COLO829 (cell line): ENCODE measurements at places on chromosomes 5 and 9.
A peak's percentile ranks its signal among the peaks of the same experiment; 100 is the strongest.

DNA sequence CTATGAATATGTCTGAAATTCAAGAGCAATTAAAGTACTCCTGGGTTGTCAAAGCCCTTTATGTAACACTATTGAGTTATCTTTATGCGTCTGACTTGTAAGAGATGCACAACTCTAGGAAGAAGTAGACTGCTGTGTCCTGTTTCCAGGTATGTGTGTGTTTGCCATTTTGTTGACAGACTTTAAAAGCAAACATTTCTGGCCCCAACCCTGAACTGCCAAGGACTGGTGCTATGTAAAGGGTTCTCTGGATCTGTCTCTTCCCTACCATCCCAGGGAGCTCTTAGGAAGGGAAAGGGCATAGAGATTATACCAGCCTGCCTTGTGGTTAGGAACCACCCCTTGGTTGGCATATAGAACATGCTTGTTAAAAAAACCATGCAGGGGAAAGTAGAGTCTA, 12.1 kb downstream of the SLC22A5 start:
- no peak for DNase-seq

DNA sequence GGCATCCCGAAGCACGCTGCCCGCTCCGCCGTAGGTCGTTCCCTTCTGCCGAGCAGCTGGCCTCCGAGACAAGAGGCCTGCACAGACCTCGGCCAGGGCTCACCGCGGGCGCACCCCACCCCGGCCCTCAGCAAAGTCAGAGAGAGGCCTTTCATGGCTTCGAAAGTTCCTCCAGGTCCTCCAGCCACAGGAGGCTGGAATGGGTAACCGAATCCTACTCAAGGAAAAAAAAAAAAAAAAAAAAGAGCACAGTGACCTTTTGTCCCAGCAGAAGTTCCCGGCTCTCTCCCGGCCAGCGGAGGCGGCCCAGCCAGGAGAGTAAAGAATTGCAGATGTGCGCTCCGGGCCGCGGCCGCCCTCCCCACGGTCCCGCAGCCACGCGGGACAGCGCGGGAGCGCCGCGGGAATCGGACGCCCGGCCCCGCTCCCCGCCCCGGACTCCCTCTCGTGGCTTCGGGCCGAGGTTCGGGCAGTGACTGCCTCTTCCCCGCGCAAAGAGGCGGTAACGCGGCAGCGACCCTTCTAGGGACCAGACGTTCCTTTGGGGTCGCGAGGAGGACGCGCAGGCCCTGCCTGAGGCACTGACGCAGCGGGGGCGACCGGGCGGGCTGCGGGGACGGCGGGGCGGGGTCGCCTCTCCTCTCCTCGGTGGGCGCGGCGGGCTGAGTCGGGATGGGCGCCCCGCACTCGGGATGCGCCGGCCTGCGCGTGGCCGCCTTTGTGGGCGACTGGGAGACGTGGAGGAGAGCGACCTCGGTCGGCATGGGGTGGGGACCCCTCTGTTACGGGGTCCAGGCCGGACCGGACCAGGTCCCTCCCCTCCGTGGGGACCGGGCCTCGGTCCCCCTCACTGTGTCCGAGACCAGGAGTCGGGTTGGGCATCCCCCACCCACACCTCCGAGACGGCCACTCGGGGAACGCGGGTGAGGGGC, 754 bp downstream of the GFPT2 start:
- DNase-seq, result peak; percentile 28

GRCh38 chr9:87685871-87686519, 39.9 kb upstream of the CTSL start:
- DNase-seq, result no peak

- DNase-seq, result no peak
These were observed 433.2 kb upstream of the ZNF608 start for GRCh38 chr5:125179612-125180011.

GRCh38 chr9:113373256-113373655, 3.5 kb downstream of the HDHD3 start:
- DNase-seq, result no peak

DNA sequence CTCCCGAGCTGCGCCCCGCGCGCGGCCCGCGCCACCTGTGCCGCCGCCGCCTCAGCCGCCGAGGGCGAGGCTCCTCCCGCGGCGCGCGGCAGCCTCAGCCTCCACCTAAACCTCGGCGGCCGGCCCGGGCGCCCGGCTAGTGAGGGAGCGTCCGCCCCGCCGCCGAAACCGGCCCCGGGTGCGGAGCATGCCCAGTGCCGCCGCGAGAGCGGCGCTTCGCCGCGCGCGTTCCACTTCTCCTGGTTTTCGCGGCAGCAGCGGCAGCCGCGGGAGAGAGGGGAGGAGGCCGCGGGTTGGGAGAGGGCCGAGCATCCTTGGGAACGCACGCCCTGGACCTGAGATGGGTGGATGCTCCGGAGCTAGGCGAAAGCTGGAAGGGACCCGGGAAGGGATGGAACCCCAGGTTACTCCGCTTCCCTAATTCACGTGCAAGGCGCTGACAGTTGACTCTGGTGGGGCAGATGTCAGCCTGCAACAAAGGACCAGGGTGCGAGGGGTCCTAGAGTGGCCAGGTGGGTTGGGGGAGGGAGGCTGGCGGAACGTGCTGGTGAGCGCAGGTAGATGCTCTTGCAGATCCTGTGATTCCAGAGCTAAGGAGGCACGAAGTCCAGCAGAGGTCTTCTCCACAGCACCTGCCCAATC, at the start of gene CTNND2:
Gene CTNND2, minus strand, starts transcription at position 182 of the 642 bp plus-strand sequence. CDS start 593 bp downstream, outside the sequence.
- DNase-seq, result no peak

GRCh38 chr9:80077059-80077458, 505.3 kb downstream of the TLE4 start:
- DNase-seq, result no peak

GRCh38 chr9:133844881-133845410, 106.8 kb upstream of the SARDH start:
- DNase-seq, result no peak

- DNase-seq, result no peak
These were observed 26.0 kb downstream of the ELL2 start for GRCh38 chr5:95935553-95936100.

- DNase-seq, result no peak
These were observed 6.8 kb upstream of the HSD17B4 start for GRCh38 chr5:119445544-119445943.

DNA sequence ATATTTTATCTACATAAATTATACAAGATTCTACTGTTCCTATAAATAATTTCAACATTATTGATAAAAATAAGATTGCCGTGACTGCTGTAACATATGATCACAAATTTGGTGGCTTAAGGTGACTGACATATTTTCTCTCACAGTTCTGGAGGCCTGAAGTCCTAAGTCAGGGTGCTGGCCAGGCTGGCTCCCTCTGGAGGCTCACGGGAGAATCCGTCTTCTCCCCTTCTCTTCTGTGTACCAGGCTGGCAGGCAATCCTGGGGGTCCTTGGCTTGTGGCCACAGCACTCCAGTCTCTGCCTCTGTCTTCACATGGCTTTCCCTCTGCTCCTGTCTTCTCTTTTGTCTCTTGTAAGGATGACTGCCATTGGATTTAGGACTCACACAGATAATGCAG, 31.7 kb upstream of the IRX2 start:
- DNase-seq, result no peak

GRCh38 chr9:6716766-6717165, 41.0 kb upstream of the KDM4C start:
- DNase-seq, result no peak

DNA sequence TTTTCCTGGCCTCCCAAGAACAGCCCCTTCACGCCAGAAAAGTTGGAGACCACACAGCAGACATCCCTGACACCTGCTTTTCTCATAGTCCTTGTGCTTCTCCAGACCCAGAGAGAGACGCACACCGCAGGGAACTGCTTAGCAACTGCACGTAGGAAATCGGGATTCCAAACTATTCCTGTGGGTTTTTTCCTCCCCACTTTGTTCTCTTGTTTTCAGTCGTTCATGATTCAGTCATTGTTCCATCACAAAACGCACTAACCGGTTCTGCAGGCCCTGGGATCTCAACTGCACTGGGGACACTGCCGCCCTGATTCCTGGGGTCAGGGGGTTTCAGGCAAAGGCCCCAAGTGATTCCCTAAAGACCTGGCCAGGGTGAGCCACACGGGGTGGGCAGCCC, 588.0 kb upstream of the KLF4 start:
- no peak for DNase-seq

DNA sequence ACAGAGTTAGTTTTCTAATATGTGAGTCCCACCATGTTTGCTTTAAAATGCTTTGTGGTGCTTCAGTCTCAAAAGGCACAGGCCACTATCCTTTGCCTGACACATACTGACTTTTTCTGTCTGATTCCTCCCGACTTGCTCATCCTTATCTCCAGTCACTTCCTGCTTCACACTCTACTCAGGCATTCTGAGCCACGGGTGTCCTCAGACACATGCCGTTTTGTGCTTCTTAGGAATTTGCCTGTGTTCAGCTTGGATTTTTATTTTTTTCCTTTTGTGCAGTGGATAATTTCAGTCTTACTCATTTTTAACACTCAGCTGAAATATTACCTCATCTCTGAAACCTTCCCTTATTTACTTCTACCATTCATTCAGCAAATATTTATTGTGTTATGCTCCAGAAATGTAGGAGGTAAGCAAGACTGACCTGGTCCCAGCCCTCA, 54.1 kb downstream of the MAN2A1 start:
- peak; percentile 54 for DNase-seq

GRCh38 chr5:151740958-151741373, 17.5 kb downstream of the ATOX1 start:
- DNase-seq, result no peak

GRCh38 chr5:168015506-168015905, 275.9 kb upstream of the WWC1 start:
- DNase-seq, result no peak

GRCh38 chr9:123508048-123508447, 152.1 kb downstream of the CRB2 start:
- no peak for DNase-seq

GRCh38 chr5:122170620-122171019, 41.3 kb downstream of the ZNF474 start:
- DNase-seq, result peak; percentile 52

DNA sequence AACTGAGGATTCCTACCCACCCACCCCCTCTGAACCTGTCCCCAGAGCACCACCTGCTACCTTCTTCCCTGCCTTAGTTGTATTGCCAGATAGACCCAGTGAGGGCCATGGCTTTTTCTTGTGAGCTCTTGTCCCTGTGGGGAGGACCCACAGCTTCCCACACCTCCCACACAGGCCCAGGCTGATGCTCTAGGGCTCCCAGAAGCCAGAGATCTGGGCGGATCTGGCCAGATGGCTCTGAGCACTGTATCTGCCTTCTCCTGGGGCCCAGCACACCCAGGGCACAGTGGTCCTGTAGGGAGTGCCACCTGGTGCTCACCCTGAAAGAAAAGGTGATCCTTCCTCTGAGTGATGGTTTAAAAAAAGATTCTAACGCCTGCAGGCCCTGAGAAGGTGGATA, 131.7 kb downstream of the DAB2IP start:
- no peak for DNase-seq

- DNase-seq, result no peak
These were observed 1499.6 kb downstream of the EFNA5 start for GRCh38 chr5:106171132-106171531.
